ENCODE measurements at places on chromosomes 12 and 14. TPM values are rescaled to one million over a fixed set of nuclear protein-coding genes. Genes with fewer than 3 reads are reported as not detected.

DNA sequence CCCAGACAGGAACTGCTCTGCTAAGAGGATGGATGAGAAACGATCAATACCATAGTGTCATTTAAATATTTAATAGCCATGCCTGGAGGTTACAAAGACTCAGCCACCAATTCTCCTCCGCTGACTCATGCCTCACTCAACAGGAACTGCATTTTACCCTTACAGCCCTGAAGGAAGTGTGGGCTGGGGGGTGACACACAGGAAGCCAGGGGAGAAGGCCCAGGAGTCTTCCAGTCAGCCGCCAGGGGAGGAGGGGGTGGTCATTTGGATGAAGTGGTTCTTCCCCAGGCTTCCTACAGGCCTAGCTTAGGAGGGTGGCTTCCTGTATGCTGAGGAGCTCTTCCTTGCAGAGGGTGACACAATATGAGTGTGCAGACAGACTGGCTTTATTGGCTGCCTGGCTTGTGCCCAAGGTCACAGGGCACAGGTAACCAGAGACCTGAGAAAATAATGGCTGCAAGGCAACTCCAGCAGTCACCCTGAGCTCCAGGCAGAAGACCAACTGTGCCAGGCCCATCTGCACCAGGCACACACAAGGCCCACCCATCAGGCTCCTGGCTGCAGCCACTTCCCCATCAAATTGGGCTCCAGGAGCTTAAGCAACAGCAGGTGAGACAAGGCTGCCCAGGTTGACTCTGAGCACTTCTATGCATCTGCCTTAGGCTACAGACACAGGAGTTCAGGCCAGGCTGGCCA, 30.6 kb upstream of the RPLP0 start:
- H3K27ac ChIP-seq, result peak overlapping the region; percentile 97
- peak overlapping the region; percentile 53 for H3K4me3 ChIP-seq
- no peaks in the 10 kb centered on the region for H3K36me3 ChIP-seq
- H3K27me3 ChIP-seq, result no peaks in the 10 kb centered on the region

DNA sequence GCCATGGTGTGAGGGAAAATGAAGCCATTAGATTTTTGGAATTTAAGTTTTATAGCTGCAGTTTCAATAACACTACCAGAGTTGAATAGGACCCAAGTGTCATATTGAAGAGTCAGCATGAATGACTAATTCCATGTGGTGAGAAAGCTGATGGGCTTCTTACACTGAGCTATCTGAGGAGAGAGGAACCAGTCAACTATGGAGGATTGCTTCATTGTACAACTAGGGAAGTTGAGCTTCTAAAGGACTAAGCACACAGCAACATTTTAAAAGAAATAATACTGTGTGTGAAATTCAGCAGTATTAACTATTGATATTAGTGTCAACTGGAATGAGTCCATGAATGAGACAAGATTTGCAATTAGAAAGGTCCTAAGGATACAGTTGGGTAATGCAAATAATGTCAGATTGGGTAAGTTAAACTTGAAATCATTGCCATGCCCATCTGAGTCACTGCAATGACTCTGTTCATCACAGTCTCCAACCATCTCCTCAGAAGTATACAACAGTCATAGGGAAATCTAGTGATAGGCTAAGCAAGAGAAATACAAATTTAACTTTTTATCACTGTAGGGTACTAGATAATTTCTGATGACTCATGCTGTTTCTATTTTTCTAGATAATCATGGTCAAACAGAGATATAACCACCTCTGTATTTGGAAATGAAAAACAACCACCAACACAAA, 394.2 kb downstream of the FSCB start:
- no peaks in the 10 kb centered on the region for H3K36me3 ChIP-seq
- H3K27me3 ChIP-seq, result no peaks in the 10 kb centered on the region
- no peak overlapping the region for H3K4me3 ChIP-seq
- no peaks in the 10 kb centered on the region for H3K4me1 ChIP-seq
- DNase-seq, result no peak

DNA sequence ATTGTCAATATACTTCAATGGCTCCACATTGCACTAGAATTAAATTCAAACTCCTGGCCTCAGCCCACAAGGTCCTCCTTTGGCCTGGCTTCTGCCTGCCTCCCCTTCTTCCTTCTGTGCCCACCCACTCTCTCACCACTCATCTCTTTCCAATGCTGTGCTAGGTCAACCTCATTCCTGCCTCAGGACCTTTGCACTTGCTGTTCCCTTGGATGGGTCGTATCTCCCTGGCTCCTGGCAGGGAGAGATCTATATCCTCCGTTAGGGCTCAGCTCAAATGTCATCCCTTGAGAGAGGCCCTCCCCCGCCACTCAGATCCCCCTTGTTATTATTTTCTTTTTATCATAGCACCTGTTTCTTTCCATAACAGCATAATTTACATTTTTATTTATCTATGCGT, 79.9 kb upstream of the LHX5 start:
- DNase-seq, result no peak
- peaks cover 15% of the 10 kb centered on the region for H3K27me3 ChIP-seq

The CLEC7A gene
- total RNA-seq, result not detected

GRCh38 chr12:102067574-102068258, 5.9 kb upstream of the WASHC3 start:
- no peaks in the 10 kb centered on the region for H3K36me3 ChIP-seq
- no peak overlapping the region for H3K4me3 ChIP-seq
- DNase-seq, result no peak
- no peaks in the 10 kb centered on the region for H3K27me3 ChIP-seq

- H3K4me1 ChIP-seq, result peaks cover 8% of the 10 kb centered on the region
- no peaks in the 10 kb centered on the region for H3K36me3 ChIP-seq
- H3K27ac ChIP-seq, result peak within 1 kb of the TSS; percentile 59
- H3K27me3 ChIP-seq, result peaks cover 13% of the 10 kb centered on the region
- peak; percentile 60 for DNase-seq
- H3K4me3 ChIP-seq, result peak within 1 kb of the TSS; percentile 87
Observed at GRCh38 chr12:29148911-29149690, at the start of gene FAR2. Gene FAR2, plus strand, starts transcription at chr12:29149278. Its CDS starts 121,172 bp downstream, at chr12:29270450.

- peaks cover 10% of the 10 kb centered on the region for H3K27me3 ChIP-seq
- H3K4me3 ChIP-seq, result peak overlapping the region; percentile 67
- H3K36me3 ChIP-seq, result no peaks in the 10 kb centered on the region
- no peaks in the 10 kb centered on the region for H3K4me1 ChIP-seq
- no peak overlapping the region for H3K27ac ChIP-seq
Observed at GRCh38 chr14:61269321-61270083, 11.6 kb downstream of the TMEM30B start.

The KRT3 gene
- not detected for total RNA-seq

DNA sequence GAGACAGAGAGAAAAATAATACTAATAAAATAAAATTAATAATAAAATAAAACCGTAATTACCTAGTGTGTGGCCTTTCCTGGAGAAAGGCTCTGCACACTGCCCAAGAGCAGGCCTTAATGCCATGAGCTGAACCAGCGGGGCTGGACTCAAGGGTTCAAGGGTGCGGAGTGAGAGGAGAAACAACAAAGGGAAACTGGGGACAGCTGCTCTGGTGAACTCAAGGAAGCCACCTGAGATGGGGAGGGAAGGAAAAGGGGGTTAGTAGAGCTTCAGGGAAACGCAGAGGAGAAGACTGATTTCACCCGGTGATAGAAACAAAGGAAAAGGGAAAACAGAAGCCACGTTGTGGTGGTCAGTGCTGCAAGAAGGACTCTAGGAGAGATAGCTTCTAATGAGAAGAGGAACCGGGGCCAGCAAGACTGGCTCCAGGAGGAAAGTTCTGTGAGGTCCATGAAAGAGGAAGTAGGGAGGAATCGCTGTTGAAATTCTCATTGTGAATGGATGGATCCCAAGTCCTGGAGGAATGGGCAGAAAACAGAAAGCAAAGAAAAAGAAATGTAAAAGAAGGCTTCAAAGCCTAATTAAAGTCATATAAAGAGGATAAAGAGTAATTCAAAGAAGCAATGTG, 48.3 kb upstream of the BCL2L14 start:
- DNase-seq, result no peak
- peaks cover 58% of the 10 kb centered on the region for H3K4me1 ChIP-seq
- H3K27me3 ChIP-seq, result no peaks in the 10 kb centered on the region

DNA sequence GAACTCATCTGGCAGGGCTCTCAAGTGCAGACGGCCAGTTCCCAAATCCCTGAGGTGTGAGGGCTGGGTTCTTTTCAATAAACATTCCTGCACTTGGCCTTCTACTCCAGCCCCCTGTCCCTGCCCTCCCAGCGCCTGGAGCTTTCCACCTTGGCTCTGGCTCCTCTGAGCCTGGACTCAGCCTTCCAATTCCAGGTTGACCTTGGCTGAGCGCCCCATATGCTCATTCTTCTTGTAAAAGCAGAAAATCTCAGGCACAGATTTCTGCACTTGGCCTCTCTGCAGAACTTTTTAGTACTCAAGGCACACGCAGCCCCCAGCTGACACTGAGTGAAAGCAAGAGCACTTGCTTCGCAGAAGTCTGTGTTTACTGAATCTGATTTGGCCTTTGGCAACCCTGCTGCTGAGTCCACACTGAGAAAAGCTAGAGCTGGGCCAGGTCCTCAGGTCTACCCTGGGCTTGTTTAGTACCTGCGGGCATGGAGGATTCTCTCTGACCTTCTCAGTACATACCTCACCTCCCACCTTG, 222.7 kb downstream of the MSRB3 start:
- no peak for DNase-seq
- H3K4me3 ChIP-seq, result no peak overlapping the region
- H3K27me3 ChIP-seq, result peaks cover 10% of the 10 kb centered on the region
- H3K36me3 ChIP-seq, result no peaks in the 10 kb centered on the region

Data from activated naive CD4-positive, alpha-beta T cell treated with anti-CD3 and anti-CD28 coated beads for 36 hours (primary cell).